K562 (cell line): ENCODE measurements at places on chromosomes 1 and 21. TPM values are rescaled to one million over a fixed set of nuclear protein-coding genes. Genes with fewer than 3 reads are reported as not detected.
A peak's percentile ranks its signal among the peaks of the same experiment; 100 is the strongest.

The CRP gene
- total RNA-seq = 0.69 and 0.98 TPM in 2 replicates

DNA sequence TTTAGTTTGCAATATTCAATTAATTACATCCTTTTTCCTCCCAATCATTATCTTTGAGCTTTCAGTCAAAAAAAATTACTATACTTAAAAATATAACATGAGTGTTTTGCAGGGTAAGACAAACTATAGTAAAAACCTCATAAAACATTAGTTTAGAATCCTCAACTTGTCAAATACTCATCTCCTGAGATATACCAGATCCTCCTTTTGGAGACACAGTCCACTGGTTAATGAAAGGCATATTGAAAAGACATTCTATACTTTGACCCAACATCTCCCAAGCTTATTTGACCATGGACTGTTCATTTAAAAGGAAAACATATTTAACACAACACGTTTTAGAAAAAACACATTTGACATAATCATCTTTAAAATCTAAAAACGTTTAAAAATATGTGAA, 52.8 kb downstream of the NRIP1 start:
- DNase-seq = no peak

- no peak for DNase-seq
Measured at GRCh38 chr1:33429856-33430691, 821 bp downstream of the PHC2 start.

The DUSP10 gene
- 5.9 and 6.1 TPM in 2 replicates for total RNA-seq

The S100A5 gene
- not detected in 2 replicates for total RNA-seq

DNA sequence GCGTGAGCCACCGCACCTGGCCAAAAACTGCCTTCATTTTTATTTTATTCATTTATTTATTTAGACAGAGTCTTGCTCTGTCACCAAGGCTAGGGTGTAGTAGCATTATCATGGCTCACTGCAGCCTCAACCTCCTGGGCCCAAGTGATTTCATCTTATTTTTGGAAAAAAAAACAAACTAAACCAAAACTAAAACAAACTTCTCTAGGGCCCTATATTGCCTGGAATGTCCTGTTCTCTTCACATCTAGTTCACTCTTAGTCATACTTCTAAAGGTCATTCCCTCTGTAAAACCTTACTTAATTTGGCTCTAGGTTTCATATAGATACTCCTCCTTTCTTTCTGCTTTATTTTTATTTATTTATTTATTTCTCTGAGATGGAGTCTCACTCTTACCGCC, 15.6 kb downstream of the RPS27 start:
- DNase-seq = no peak

The LCE1B gene
- not detected in 2 replicates for total RNA-seq

The PROK1 gene
- total RNA-seq = not detected in 2 replicates

DNA sequence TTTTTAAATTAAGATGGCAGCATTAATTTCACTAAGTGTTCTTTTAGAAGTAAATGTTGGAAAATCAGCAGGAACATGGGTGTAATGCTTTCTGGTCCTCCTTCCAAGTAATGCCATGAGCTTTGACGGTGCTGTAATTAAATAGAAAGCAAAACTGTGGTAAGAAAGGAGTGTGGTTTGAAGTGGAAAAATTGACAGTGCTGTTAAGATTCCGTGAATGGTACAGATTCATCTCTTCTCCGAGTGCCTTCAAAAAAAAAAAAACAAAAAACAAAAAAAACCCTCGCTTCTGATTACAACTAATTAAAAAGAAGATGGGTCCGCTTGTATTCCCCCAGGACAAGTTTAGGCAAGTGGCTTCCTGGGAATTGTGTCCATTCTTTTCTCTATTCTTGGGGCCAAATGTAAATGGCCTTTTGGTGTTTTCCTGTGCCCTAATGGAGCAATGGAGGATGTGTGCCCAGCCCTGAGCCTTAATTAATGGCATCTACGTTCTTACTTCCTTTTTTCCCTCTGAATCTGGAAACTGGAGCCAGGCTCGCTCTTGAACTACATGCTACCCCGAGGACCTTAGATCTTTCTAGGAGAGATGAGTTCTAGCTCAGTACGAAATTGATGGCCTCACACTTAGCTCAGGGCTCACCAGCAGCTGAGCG, 5.1 kb downstream of the LMO4 start:
- DNase-seq = no peak

GRCh38 chr1:86155051-86155806, 1.3 kb downstream of the COL24A1 start:
- DNase-seq = peak; percentile 6
